Fibroblast of gingiva (primary cell): ENCODE measurements at places on chromosomes 12 and 14.

- peak; percentile 76 for DNase-seq
Measured at GRCh38 chr14:36975834-36976233, 196.6 kb downstream of the SLC25A21 start.

DNA sequence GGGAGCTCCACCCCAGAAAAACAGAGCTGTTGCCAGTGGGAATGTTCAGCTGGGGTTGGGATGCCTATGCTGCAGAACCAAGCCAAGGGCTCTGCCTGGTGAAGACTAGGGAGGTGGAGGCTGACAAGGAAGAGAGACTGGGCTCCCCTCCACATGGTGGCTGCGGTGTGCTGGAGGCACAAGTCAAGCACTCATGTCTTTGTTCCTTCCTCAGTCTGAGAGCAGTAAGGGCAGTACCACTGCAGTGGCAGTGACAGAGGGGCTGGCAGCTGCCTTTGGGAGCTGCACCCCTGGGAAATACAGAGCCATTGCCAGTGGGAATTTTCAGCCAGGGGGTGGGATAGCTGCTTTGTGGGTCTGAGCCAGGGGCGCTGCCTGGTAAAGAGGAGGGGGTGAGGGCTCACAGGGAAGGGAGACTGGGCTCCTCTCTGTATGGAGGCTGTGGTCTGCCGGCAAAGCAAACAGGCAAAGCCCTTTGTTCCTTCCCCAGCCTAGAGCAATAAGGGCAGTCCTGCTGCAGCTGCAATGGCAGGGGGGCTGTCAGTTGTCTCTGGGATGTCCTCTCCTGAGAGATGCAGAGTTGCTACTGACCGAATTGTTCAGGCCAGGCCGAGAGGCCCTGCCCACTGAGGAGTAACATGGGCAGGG, 255.9 kb downstream of the RAD51B start:
- no peak for DNase-seq

DNA sequence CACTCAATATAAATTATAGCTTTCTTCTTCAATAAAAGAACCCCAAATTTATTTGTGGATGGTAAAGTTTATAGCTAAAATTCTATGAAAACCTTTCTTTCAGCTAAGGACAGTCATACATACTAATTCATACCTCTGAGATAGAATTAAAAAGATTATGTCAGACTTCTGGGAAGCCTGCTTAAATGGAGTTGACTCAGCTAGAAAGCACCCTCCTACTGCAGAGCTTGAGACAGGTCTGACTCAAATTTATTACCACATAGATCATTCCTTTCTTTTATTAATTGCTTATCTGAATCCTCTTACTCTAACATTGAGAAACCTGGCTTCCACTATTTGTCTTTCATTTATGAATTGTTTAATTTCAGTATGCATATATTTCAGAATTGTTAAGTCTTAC, 1007.0 kb upstream of the LRFN5 start:
- no peak for DNase-seq

DNA sequence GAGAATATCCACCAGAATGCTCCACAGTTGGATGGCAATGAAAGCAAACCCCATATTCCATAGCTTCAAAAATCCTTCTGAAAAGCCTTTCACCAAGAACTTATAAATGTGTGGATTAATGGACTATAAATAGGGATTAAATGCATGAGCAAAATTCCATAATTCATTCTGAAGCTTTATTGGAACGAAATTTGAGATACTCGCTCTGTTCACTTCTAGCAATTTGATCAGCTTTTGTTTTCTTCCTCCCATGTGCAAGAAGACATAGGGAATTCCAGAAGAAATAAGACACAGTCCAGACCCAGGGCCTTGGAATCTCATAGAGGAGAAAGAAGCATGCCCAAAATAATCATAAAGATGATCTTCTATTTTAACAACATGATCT, 285.9 kb upstream of the TMPO start:
- DNase-seq: no peak

GRCh38 chr14:99360774-99361595, 89.0 kb upstream of the BCL11B start:
- no peak for DNase-seq

GRCh38 chr14:32635061-32635719, 303.5 kb upstream of the NPAS3 start:
- DNase-seq: peak; percentile 59

- DNase-seq: peak; percentile 13
Measured at GRCh38 chr14:68468437-68469207, 324.2 kb downstream of the ZFP36L1 start.
